ENCODE measurements at places on chromosomes 12 and 14.

DNA sequence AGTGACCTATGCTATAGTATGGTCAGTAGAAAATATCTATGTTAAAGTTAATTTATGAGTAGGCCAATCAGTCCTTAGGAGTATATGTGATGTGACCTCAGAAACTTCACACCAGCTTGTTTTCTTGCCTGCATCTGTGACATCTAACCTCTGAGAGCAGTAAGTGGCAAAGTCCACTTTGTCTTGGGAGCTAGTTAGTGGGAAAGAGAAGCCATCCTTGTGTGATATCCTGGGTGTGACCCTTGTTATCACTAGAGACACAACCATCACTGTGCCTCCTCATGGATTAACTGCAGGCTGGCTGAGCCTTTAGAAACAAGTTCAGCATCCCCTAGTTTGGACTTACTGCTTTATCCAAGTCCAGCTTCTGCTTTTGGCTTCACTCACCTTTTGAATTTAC, 170.6 kb upstream of the STXBP6 start:
- no peak for DNase-seq

- DNase-seq = no peak
These were observed 9.7 kb downstream of the AQP6 start for GRCh38 chr12:49982246-49983087.

GRCh38 chr14:59583755-59584154, 7.1 kb upstream of the CCDC175 start:
- DNase-seq = no peak

- DNase-seq = no peak
These were observed 92.7 kb downstream of the PHETA1 start for GRCh38 chr12:111276146-111276545.

- DNase-seq = no peak
These were observed 102.1 kb downstream of the ERGIC2 start for GRCh38 chr12:29278673-29279420.

- peak; percentile 53 for DNase-seq
These were observed at the start of gene ARHGAP5 for GRCh38 chr14:32077081-32078022. Gene ARHGAP5, plus strand, starts transcription at chr14:32077304. Its CDS starts 13,366 bp downstream, at chr14:32090670.

DNA sequence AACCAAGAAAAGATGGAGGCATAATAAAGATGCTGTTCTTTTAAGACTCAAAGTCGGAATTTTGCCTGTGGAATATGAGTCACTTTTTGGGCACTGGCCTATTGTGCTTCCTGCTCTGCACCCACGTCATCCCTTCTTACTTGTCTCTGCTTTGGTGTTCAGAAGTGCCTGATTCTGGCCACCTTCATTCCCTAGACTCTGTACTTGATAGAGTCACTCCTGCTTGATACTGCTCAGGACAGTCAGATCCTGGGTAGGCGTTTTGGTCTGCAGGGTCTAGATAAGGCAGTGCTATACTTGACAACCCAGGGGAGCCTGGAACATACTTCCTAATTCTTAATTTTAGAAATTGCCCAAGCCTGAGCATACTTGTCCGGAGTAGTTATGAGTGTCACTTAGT, 1.9 kb downstream of the LRRK2 start:
- no peak for DNase-seq

- DNase-seq = no peak
These were observed 2.7 kb upstream of the CDKN1B start for GRCh38 chr12:12714276-12715021.

DNA sequence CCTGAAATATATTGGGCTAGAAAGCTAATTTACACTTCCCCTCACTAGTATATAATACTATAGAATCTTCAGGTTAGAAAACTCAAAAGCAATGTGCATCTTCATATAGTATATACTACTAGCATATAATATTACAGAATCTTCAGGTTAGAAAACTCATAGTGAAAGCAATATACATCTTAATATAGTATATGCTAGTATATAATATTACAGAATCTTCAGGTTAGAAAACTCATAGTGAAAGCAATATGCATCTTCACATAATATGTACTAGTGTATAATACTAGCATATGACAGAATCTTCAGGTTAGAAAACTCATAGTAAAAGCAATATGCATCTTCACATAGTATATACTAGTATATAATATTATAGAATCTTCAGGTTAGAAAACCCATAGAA, 329.6 kb downstream of the ZFP36L1 start:
- DNase-seq = no peak

DNA sequence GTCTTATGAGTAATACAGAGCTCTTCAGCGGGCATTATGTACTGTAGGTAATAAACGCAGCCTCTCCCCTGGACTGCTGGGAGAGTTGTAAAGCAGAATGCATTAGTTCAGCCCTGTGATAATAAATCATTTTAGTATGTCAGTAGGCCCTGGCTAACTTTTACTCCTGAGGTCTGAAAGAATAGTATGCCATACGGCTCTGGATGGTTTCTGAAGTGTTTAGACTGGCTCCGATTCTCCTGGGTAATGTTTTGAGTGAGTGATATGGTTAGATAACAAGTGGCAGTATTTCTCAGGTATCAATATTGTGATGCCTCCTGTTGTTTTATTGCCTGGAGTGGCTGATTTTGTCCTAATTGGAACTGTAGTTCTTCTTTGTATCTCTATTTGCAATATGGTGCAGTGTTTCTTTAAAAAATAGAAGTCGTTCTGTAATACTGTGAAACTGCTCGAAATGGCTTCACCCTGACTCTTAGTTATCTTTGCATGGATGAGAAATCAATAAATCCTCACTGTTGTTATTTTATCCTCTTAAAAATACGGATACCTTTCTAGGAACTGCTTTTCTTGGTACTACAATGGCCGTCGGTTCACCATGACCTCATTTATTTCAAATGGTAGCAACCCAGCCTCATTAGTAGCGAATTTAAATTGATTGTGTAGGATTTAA, 100.2 kb downstream of the PDZRN4 start:
- DNase-seq = no peak

- peak; percentile 12 for DNase-seq
These were observed 799 bp downstream of the SLC38A6 start for GRCh38 chr14:60981633-60982455.

DNA sequence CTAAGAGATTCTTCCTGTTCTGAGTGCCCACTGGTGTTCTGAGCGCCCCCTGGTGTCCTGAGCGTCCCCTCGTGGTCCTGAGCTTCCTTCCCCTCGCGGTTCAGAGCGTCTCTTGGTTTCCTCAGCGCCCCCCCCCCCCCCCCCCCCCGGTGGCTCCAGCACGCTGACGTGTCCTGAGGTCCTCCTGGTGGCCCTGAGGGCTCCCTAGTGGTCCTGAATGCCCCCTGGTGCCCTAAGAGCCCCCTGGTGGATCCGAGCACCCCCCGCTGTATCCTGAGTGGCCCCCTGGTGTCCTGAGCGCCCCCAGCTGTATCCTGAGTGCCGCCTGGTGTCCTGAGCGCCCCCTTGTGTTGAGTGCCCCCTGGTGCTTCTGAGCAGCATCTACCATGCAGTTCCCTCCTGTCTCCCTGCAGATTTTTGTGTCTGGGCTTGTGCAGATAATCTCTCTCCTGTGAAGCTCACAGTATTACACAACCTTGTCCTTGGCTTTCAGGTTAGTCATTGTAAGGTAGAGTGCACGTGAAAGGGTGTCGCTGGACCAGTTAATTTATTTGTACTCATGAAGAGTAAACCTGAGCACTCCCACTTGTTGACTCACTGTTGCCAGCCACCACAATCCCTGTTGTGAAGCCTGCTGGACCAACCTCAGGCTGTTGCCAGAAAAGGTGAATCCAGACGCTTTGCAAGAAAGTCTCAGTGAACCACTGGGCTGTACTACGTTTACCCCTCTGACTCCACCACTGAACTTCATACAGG, 1168.4 kb downstream of the TMEM121 start:
- DNase-seq = peak; percentile 59

DNA sequence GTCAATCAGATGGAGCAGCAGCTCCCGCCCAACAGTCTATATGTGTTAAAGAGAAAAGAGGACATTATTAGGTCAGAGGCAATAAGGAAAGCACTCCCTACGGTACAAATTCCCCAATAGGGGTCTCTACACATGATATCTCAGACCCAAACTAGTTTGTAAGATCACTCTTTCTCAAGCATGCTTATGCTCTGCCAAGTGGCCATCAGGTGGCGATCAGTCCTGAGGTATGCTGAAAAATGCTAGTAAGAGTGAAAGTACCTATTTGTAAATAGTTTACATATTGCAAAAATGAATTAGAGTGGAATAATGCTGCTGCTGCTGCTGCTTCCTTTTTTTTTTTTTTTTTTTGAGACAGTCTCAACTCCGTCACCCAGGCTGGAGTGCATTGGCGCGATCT, 61.0 kb downstream of the CPM start:
- peak; percentile 28 for DNase-seq

DNA sequence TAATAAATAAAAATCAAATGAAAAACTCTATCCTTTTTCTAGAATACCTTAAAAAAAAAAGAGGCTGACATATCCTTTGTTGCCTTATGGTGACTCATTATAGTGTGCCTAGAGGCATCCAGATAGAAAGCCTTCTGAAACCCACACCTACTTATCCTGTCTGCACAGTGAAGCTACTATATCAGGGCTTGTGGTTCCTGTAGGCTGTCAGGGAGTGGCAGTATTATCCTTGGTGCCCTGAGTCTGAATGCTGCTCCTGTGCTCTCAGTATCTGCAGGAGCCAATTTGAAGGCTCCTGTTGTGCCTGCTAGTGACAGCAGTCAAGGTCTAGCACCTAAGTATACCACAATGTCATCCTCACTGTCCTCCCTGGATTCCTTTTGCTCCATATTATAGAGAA, 168.4 kb upstream of the AVPR1A start:
- DNase-seq = no peak

GRCh38 chr12:92493816-92494215, 209.0 kb upstream of the PLEKHG7 start:
- no peak for DNase-seq

DNA sequence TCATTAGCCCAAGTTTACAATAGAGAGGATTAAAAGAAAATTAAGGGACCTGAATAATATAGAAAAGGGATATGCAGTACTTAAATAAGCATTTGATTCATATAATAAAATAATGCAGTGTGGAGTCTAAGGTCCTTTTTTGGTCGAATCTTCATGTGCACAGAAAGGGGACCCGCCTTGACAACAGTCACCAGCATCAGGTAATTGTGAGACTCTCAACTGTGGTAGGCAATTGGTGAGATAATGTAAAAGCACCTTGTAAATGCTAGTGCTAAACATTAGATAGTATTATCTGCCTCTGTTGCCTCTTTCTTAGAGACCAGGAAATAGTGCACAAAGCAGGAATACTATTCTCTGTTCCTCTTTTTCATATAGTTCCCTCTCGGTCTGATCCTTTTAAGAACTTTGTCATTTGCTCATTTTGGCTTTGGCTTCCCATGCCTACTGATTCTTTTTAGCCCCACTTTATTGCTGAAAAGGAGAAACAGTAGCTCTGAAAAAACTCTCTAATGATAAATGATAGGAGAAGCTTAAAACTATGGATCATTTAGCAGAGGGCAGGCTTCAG, 17.5 kb downstream of the CHPT1 start:
- no peak for DNase-seq

- no peak for DNase-seq
These were observed 15.1 kb downstream of the EPYC start for GRCh38 chr12:90989686-90990111.

GRCh38 chr12:130880411-130880885, 8.6 kb downstream of the RAN start:
- peak; percentile 47 for DNase-seq

DNA sequence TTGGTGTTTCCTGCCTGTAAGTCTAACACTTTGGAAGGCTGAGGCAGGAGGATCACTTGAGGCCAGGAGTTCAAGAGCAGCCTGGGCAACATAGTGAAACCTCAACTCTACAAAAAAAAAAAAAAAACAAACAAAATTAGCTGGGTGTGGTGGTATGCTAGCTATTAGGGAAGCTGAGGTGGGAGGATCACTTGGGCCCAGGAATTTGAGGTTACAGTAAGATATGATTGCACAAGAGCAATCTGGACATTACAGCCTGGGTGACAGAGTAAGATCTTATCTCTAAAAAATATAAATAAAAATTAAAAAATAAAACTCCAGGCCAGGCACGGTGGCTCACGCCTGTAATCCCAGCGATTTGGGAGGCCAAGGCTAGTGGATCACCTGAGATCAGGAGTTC, 39.8 kb upstream of the CMKLR1 start:
- no peak for DNase-seq

GRCh38 chr14:42353315-42353714, 746.6 kb downstream of the LRFN5 start:
- peak; percentile 7 for DNase-seq

DNA sequence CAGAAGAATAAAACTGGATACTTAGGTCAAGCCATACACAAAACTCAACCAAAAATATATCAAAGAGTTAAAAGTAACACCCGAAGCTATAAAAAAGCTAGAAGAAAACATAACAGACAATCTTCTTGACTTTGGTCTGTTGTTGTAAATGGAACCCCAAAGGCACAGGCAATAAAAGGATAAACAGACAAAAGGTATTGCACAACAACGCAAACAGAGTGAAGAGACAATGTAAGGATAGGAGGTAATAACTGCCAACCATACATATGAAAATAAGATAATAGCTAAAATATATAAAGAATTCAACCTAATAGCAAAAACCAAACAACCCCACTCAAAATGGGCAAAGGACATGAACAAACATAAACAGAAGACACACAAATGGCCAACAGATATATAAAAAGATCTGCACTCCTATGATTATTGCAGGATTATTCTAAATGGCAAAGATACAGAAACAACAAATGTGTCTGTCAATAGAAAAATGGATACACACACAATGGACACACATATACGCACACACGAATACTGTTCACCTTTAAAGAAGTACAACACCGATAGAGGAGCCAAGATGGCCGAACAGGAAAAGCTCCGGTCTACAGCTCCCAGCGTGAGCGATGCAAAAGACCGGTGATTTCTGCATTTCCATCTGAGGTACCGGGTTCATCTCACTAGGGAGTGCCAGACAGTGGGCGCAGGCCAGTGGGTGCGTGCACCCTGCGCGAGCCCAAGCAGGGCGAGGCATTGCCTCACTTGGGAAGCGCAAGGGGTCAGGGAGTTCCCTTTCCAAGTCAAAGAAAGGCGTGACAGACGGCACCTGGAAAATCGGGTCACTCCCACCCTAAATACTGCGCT, 1137.1 kb downstream of the FSCB start:
- DNase-seq = no peak

DNA sequence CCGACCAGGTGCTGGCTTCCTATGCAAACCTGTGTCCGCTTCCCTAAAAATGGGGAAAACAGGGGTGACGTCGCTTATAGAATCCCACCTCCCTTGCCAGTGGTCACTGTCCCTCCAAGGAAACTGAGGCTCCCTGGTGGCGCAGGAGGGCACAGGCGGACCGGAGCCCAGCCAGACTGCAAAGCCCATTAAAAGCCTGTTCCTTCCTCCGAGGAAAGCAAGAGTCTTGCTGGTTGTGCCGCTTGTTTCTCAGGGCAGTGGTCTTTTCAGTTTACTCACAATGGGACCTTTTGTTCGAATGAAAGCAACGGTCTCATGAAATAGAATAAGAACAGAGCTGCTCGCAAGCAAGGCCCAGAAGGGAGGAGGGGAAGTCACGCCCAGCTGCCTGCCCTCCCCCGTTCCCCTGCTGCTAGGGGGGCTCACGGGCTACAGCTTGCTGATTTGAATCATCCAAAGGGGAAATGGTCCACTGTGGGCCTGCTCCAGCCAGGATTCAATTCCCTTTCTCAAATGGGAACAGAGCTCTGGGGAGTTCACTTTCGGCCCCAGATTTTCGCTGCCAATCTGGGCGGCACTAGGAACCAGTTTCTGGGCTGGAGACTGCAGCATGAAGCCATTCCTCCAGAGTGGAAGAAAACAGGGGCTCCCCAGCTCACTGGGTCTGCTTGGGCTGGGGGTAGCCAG, 4.6 kb upstream of the SELPLG start:
- DNase-seq = no peak

- no peak for DNase-seq
These were observed at the start of gene CMTM5 for GRCh38 chr14:23376482-23377197. Gene CMTM5, plus strand, starts transcription at chr14:23377046. Its CDS starts 206 bp downstream, at chr14:23377252.
